ENCODE measurements at places on chromosomes 7 and 10.
A peak's percentile ranks its signal among the peaks of the same experiment; 100 is the strongest.

GRCh38 chr10:45378914-45379726 is 5.1 kb downstream of the ALOX5 start:
- DNase-seq: no peak

DNA sequence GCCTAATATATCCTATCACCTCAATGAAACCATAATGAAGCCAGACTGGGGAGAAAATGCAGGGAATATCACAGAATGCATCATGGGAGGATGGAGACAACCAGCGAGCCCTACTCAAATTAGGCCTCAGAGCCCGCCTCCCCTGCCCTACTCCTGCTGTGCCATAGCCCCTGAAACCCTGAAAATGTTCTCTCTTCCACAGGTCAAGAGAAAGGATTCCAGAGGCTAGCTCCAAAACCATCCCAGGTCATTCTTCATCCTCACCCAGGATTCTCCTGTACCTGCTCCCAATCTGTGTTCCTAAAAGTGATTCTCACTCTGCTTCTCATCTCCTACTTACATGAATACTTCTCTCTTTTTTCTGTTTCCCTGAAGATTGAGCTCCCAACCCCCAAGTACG is 31.5 kb downstream of the PRSS2 start:
- no peak for DNase-seq

- DNase-seq: no peak
Observed at GRCh38 chr10:129704786-129705525, 237.9 kb downstream of the MGMT start.

DNA sequence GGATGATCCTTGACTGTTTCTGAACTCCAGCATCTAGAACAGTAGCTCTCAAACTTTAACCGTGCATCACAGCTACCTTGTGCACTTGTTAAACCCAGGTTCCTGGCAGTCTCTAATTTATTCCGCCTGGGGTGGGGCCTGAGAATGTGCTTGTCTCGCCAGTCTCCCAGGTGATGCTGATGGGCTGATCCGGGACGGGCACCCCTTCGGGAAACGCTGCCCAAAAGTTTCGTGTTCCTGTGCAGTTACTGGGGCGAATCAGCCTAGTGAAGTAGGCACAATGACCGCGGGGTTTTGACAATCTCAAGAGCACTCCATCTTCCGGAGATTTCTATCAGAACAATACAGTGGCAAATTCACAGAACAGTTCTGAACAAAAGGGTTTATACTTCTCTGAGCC is 29.9 kb downstream of the ADCYAP1R1 start:
- no peak for DNase-seq

- peak; percentile 94 for DNase-seq
Observed at GRCh38 chr10:73906524-73907447, 4.1 kb upstream of the PLAU start.

GRCh38 chr7:77455321-77455720 is 39.2 kb upstream of the GSAP start:
- DNase-seq: peak; percentile 68

Measured in A549 (cell line).